ENCODE measurements at places on chromosomes 13 and 19. TPM values are rescaled to one million over a fixed set of nuclear protein-coding genes. Genes with fewer than 3 reads are reported as not detected.

GRCh38 chr19:47390533-47391488, 28.5 kb downstream of the MEIS3 start:
- no peak for DNase-seq

Gene GFY
- not detected for total RNA-seq

- no peak for DNase-seq
Observed at GRCh38 chr13:44068737-44069136, 189.0 kb downstream of the LACC1 start.

DNA sequence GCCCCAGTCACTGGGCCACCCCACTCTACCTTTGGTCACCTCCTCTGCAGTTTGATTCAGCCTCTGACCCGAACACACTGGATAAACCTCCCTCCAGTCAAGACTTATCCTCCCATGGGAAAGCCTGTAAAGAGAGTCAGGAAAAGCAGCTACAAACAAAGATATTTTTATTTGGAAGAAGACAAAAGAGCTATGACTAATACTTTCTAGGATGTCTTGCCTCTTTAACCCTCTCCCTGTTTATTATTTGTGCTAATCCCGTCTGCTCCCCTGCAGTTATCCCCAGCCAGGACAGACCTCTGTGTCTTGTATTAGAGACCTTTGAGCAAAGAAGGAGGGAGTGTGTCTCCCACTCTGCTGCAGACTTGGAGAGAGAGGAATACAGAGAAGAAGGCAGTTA, 178.3 kb downstream of the EFNB2 start:
- no peak for DNase-seq

DNA sequence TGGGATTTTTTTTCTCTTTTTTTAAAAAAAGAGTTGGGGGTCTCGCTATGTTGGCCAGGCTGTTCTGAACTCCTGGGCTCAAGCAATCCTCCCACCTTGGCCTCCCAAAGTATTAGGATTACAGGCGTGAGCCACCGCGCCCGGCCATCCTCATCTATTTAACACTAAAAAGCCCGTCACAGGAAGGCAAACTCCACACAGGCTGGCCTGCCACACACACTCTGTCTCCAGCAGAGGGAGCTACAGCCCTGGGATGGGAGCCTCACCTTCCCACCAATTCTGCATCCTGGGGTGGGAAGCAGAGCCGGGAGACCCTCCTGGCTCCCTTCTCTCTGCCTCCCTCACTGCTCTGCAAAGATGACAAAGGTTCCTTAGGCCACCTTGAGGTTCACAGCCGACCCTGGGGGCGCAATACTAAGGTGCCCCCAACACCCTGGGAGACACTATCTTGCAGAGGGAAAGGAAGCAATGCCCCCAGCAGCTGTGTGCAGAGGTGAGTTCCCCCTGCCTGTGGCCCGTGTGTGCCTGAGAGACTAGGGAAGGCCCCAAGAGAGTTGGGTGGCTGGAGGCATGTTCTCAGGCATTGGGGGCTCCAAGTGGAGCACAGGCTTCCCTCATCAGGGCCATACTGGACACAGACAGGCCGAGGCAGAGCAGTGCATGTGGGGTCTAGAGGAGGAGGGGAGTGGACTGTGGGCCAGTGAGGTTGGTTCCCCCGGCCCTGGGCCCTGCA, 27.4 kb upstream of the TIMM44 start:
- DNase-seq: peak; percentile 68

DNA sequence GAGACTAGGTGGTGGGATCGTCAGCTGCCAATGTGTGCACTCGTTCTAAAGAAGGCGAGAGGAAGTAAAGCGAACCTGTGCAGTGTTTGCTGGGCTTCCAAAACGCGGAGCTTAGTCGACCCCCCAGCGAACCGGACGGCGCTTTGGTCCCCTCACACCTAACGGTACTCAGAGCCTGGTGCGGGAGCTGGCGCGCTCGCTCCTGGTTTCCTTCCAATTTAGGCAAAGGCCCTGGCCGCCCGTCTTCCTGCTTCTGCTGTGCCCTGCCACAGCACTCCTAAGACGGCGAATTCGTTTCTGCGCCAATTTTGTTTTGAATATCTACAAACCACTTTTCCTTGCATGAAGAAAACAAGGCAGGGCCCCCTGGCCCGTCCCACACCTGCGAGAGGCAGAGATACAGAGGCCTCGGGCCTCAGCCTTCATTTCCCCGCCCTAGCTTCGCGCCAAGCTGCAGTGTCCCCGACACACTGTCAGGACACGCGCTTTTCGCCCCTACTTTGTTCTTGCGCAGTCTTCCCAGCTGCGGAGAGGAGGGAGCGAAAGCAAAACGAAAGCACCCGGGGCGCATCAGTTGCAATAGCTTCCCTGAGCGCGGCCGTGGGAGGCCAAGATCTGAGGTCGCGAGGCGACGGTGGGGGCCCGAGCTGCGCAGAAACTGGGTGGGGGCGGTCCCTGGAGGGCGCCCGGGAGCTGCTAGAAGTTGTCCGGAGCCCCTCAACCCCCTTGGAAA, 111.9 kb downstream of the KCNRG start:
- peak; percentile 87 for DNase-seq

DNA sequence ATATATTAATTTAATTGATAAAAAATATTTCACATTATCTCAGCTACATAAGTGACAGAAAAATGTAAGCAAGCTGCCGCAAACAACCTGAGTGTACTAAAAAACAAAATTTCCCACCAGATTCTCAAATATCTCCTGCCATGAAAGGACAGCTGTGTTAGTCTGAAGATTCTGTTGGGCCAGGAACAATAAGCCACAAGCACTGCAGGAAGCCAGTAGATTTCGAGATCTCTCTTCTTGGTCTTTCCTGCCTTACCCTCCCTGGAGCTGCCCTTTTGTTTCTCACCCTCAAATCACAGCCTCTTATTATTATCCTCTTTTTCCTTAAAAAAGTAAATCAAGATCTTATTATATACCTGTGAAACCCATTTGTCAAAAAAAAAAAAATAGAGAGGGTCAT, 165.6 kb downstream of the EFNB2 start:
- no peak for DNase-seq

Gene CACNG8
- total RNA-seq: 0.09 TPM

Gene TSKS
- total RNA-seq: 2.7 TPM

Gene GPR12
- total RNA-seq: 0.10 TPM

DNA sequence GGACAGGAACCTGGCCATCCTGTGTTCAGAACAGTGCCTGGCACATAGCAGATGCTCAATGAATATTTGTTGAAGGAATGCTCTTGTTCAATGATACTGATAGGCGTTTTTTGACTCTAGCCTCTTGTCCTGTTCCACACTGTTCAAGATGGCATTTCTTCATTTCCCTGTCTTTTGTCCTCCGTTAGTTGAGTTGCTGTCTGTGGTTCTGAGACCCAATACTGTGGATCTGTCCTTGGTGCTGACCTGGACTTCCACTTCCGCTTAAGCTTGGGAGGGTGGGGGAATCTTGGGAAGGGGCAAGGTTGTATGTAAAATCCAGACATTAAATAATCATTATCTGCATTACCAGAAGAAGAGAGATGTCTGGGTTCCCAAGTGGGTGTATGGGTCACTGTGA, 8.3 kb upstream of the KCNN4 start:
- no peak for DNase-seq

DNA sequence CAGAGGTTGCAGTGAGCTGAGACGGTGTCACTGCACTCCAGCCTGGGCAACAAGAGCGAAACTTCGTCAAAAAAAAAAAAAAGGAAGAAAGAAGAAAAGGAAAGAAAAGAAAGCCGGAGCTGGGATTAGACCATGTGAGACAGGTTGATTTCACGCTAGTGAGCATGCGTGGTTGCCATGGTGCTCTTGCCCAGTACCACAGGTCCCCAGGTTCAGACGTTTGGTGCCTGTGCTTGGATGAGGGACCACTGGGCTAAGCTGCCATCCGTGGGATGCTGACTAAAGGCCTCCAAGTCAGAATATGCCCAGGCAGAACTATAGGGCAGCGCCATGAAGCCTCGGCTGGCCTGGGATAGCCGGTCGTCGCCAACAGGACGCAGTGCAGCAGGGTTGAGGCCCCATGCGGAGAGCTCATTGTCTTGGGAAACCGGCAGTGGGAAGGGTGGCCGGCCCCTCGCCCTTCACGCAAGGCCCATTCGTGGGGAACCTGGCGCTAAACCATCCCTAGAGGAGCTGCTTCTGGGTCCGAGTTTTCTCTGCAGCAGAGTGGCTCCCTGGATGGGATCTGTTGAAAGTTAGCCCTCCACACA, 7.2 kb upstream of the TEX101 start:
- DNase-seq: no peak

GRCh38 chr13:21576426-21576825, 27.5 kb downstream of the MICU2 start:
- DNase-seq: no peak

GRCh38 chr19:10201176-10201575, 6.4 kb upstream of the DNMT1 start:
- DNase-seq: no peak

Gene ZNF440
- 10.5 TPM for total RNA-seq

GRCh38 chr19:35882114-35882832, 13.9 kb downstream of the APLP1 start:
- DNase-seq: no peak

DNA sequence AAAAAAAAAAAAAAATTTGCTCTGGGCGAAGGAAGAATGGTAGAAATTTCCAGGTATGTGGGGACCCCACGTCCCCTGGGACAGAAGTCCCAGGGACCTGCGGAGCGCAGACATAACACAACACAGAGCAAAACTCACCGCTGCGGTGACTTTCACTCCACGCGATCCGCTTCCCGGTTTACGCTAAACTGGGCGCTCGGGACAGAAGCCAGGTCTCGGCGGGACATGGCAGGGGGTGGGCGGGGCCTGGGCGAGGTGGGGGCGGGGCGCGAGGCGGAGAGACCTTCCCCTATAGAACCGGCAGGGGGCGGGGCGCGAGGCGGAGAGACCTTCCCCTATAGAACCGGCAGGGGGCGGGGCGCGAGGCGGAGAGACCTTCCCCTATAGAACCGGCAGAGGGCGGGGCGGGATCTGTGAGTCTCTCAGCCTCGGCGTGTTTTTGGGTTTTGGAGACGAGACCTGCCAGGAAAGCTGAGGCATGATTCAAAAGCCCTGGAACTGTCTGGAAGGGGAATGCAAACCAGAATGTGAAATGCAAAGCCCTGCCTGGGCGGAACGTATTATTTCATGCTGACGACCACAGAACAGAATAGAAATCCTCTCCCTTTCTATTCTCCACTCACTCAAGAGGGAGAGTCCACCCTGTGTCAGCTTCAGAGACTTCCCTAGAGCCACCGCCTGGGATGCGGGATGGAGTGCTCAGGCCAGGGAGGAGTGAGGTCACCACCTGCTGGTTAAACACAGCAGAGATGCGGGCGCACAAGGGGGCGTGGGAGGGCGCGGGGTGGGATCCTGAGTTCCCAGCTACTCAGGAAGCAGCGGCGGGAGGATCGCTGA, 20.2 kb upstream of the ERVV-1 start:
- peak; percentile 92 for DNase-seq

GRCh38 chr13:30394751-30395191, 27.5 kb upstream of the UBE2L5 start:
- no peak for DNase-seq

Gene TNFSF9
- total RNA-seq: 0.67 TPM

- no peak for DNase-seq
Observed at GRCh38 chr13:110697842-110698241, 8.1 kb downstream of the CARS2 start.

DNA sequence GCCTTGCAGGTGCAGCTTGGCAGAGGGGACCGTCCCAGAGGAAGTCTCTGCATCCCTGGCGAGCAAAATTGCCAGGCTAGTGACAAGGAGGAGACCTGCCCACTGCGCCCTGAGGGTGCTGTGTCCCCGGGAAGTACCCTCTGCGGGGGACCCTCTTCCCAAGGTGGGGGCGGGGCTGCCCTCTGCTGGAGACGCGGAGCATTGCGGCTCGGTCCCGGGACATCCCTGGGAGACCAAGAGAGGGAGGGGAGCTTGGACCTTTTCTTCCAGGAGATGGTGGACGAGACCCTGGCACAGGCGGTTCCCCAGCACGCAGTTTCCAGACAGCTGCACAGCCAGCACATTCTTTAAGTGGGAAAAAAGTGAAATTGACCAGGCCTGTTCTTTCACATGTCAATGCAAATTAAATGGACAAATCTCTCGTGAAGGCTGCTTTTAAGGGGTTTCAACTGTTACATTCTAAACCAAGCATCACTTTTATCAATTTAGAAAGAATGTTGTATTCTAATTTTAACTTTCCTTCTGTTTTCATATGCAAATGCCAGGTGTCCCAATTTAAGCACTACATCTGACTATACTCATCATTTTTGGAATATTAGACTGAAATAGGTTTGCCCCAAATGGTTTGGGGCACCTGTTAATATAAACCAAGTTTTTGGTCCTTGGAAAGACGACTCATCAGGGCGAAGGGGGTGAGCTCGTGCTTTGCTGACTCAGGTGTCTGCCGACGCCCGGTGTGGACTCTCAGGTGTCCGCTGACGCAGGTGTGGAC, 60.7 kb downstream of the MCF2L start:
- no peak for DNase-seq

- no peak for DNase-seq
Observed at GRCh38 chr19:4671185-4671851, 1.2 kb upstream of the MYDGF start.

Gene ZNF90
- total RNA-seq: 2.5 TPM

- peak; percentile 84 for DNase-seq
Observed at GRCh38 chr19:2455851-2456570, 748 bp downstream of the LMNB2 start.

Gene POLRMT
- 30.7 TPM for total RNA-seq

Gene LGI4
- total RNA-seq: 10.0 TPM

DNA sequence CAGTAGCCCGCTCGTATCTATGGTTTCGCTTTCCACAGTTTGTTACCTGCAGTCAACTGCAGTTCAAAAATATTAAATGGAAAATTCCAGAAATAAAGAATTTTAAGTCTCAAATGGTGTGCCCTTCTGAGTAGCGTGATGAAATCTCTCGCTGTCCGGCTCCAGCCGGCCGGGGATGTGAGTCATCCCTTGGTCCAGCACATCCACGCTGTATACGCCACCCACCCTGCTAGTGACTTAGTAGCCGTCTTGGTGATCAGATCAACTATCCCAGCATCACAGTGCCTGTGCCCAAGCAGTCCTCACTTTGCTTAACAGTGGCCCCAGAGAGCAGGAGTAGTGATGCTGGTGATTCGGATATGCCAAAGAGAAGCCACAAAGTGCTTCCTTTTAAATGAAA, 40.0 kb downstream of the ZNF331 start:
- DNase-seq: peak; percentile 59

- DNase-seq: no peak
Observed at GRCh38 chr19:45103508-45104319, 10.7 kb downstream of the PPP1R37 start.

- DNase-seq: no peak
Observed at GRCh38 chr19:28351761-28352160, 861.2 kb downstream of the UQCRFS1 start.

Gene ZFR2
- not detected for total RNA-seq

DNA sequence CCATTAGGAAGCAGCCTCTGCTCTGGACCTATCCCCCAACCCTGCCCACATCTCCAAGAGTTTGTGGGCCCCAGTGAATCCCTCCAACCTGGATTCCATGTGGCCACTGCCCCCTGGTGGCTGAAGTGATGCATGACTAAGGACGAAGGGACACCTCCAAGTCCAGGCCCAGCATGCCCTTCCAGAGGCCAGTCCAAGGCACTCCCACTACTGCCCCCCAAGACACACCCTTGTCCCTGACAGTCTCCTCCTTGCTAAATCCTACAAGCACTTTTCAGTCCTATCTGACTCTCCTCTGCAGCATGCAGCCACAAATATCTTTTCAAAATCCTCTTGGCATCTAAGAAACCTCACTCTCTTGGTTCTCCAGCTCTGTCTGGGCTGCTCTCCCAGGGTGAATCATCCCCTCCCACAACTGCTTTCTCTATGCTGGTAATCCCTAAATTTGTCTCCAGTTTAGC, 33.0 kb downstream of the DEDD2 start:
- peak; percentile 93 for DNase-seq

- no peak for DNase-seq
Observed at GRCh38 chr13:49652355-49653305, 24.3 kb downstream of the ARL11 start.

- DNase-seq: no peak
Observed at GRCh38 chr19:18157465-18158063, 4.6 kb downstream of the PIK3R2 start.

Gene TJP3
- total RNA-seq: not detected
